Stimulated activated CD8-positive, alpha-beta memory T cell treated with anti-CD3 and anti-CD28 coated beads, Interleukin-4, amount 100 ng/mL, for 24 hours (primary cell): ENCODE measurements at places on chromosomes 1 and 21.

DNA sequence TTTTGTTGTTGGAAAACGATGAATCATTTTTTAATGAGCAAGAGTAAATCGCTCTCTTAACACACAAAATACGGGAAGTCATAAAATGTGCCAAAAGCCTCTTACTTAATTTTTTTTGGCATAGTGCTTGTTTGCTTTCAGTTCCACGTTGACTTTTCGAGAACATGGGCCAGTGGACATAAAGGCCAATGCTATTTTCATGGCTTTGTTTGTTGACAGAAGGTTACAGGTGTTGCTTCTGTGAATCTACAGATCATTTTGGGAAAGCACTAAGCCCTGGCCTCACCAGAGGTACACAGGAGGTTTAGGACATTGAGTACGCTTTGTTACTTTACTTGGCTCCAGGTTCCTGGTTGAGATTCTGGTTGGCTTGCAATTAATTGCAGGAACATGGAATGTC lies 199.4 kb upstream of the HMCN1 start:
- no peak for DNase-seq

DNA sequence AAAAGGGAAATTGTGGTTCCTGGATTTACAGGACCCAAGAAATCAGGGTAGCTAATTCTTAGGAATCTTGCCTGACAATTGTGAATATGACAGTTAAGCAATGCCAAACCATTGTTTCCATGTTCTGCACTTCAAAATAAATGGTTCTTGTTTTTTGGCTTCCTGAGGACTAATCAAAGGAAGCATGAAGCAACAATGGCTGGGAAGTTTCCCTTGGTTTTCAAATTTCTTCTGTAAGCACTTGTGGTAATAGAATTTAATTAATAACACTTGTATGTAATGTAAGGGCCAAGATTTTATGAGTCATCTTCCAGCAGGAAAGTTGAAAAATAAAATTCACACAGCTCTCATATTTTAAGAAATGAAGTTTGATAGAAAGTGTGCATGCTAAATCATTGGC lies 31.7 kb downstream of the JAM2 start:
- no peak for DNase-seq

- no peak for DNase-seq
Observed at GRCh38 chr1:170402476-170403311, 129.3 kb upstream of the GORAB start.

GRCh38 chr1:22529901-22530621 lies 33.2 kb upstream of the EPHA8 start:
- DNase-seq = no peak

GRCh38 chr1:77036560-77036959 lies 169.3 kb downstream of the ST6GALNAC5 start:
- DNase-seq = no peak

DNA sequence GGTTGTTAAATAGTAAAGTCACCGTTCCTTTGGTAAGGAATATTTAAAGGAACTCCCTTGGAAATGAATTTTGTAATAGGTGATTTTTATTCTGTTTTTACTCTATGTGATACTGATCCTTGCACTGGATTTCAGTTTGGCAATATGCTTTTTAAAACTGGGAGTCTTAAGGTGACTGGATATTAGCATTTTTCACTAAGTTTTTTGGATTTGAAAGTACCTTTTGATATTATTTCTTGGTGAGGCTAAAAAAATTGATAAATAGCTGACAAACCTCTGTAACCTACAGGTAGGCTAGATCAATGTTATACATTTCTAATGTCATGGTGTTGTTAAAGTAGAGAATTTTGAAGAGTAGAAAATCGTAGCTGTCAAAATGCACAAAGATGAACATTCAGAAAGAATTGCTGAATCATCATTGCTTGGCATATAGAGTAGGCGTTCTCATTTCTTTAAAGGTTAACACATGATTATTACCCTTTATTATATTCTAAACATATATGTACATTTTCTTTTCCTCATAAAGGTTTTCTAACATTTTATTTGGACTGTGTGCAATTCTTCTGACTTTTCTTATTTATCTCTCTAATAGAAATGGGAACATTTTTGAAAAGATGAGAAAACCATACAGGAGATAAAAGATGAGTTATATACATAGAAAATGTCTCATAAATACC lies 1.5 kb upstream of the DNAJB4 start:
- no peak for DNase-seq

DNA sequence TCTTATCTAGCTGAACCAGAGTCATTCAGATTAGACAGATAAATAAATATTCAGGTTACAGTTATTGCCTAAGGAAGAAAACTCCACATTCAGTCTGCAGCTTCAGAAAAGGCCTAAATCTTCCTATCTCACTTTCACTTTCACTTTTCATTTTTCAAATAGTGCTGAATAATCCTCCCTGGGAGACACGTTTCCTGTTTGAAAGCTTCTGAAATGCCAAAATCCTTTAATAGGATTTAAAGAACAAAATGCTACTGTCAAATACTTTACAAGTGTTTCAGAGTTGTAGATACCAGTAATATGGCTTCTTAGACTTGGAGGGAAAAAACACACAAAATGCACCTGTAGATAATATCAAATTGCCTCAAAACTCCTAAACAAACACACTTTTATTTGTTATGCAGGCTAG lies 3.9 kb downstream of the PSMB2 start:
- DNase-seq = no peak

DNA sequence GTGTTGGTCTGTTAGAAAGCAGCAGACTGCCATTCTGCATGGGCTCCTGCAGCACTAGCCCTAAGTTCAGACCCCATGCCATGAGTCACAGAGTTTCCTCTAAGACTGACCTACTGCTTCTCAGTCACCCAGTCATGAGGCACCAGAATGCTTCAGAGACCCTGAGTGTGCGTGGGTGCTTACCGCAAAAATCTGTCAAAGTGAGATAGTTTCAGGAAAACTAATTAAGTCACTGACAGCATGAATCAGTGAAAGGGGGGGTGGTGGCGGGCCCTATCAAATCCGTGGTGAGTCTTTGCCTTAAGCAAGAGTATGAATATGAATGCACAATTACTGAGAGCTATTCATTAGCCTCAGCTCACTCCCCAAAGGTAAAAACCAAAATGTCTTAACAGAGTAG lies 98.1 kb downstream of the KCTD3 start:
- DNase-seq = no peak

DNA sequence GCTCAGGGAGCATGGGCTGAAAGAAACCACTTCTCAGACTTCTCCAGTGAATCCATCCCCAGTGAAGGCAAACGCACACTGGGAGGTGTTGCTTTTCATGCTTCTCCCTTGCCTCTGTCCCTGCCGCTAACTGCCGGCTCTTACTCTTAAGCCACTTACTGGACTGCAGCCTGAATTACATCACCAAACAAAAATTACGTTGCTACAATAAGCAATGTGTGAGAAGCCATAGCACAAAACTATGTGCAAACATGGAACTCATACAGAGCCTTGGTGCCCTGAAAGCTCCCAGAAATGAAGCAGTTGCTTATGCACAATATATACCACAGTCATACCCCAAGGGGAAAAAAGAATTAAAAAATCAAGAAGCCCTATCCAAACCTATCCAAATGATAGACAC lies 375.2 kb downstream of the KCNH1 start:
- no peak for DNase-seq
